ENCODE measurements at places on chromosomes 6 and 20.

DNA sequence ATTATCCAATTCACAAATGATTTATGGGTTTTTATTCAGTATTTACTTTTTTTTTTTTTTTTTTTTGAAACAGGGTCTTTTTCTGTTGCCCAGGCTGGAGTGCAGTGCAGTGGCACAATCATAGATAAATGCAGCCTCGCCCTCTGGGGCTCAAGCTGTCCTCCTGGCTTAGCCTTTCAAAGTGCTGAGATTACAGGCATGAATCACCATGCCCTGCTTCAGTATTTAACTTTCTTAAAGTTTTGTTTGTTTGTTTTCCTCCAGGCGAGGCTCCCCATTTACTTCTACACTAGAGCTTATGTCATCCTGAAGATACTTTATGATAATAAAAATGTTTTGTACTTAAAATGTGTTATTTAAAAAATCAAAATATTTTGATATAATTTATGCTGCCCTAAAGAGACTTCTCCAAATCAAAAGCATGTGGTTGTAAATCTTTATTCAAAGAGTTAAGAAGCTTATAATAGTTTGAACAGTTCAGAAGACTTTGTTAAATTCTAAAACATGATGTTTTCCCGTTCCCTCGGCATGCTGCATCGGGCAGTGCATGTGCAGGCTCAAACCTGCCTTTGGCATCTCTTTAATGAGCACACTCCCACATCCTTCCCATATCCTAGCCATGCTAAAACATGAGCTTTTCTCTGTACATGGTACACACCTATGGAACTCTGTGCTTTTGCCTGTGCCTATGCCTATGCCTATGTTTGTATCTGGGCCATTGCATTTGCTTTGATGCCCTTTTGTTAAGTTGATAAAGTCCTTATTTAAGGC, 11.0 kb downstream of the SMPDL3A start:
- no peak for DNase-seq

DNA sequence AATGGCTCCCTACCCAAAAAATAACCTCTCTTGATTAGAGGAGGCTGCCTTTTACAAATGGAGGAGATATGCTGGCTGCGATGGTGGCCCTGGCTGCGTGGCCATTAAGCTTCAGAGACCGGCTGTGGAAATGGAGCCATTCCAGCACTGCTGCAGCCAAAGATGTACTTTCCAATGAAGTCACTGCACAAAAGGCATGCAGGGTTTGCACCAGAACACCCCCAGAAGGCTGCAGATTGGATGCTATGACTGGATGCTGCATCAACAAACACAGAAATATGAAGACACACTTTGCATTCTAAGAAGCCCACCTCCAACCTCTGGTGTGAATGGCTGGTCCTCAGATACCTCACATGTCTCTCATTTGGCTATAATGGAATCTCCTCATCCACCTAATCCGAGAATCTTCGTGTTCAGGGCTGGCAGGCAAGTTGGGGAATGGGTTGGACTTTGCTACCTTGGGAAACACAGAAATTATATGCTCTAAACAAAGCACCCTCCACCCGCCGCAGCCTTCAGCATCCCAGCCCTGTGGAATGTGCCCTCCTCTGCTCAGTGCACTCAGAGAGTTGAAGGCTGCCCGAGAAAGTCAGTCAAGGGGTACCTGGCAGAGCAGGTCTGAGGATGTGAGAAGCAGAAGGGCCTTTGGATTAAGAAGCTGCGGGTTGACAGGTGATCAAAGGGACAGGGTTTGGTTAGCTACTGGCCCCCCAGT, 35.3 kb downstream of the APCDD1L start:
- no peak for DNase-seq

- no peak for DNase-seq
Measured at GRCh38 chr6:42693725-42694323, 28.6 kb downstream of the PRPH2 start.

GRCh38 chr6:146968041-146968760, 236.0 kb upstream of the STXBP5 start:
- DNase-seq, result no peak

Data from effector CD4-positive, alpha-beta T cell (primary cell).